ENCODE measurements at places on chromosomes 16 and 17. TPM values are rescaled to one million over a fixed set of nuclear protein-coding genes. Genes with fewer than 3 reads are reported as not detected.

DNA sequence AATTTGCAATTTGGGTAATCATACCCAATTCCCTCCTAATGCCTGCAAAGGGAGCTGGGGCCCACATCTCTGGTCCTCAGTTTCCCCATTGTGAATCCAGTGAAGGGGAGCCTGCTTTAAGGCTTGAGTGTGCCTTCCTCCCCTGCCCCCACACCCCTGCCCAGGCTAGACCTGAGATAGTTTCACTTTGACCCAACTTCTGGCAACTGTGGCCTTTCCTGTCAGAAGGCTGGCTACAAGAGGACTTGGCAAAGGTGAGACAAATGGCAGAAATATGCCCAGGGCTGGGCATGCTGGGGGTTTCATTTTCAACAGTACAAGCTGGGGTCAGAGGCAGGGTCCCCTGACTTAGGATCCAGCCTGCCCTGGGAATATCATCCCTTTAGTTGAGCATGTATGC lies 10.0 kb downstream of the SOCS1 start:
- DNase-seq = no peak

The KRTAP2-1 gene
- total RNA-seq = not detected

The PERCC1 gene
- not detected for total RNA-seq

DNA sequence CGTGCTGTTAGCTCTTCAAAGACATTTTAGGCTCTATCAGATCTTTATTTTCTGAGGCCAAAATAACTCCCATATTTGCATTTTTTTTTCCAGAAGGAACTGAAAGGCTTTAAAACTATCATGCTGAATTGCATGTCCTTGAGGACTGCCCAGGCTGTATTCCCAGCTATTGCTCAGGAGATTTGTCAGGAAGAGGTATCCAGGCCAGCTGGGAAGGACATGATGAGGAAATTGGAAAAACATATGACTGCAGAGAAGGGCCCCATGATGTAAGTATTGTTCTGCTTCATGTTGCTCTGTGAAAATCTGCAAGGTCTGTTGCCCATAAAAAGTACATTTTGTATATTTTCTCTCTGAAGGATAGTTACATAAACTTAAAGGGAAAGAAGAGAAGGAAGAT lies 5.7 kb downstream of the CDC6 start:
- no peak for DNase-seq

DNA sequence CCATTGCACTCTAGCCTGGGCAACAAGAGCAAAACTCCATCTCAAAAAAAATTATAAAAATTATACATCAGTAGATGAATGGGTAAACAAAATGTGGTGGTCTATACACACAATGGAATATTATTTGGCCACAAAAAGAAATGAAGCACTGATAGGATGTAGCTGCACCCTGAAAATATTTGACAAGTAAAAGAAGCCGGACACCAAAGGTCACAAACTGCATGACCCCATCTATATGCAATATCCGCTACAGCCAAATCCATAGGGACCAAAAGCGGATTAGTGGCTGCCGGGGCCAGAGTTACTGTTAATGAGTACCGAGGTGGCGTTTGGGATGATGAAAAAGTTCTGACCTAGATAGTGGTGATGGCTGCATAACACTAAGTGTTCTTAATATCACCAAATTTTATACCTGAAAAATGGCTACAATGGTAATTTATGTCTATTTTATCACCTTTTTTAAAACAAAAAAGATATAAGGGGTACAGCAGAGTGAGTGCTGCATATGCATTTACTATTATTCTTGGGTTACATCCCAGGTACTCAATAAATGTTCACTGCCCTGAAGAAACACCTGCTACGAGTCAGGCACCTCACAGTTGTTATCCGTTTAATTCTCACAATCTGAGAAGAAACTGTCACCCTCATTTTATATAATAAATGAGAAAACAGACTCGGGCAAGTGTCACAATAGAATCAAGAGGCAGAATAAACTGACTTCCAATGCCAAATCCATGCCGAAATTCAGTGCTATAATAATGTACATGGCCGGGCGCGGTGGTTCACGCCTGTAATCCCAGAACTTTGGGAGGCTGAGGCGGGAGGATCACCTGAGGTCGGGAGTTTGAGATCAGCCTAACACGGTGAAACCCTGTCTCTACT lies 807 bp upstream of the HBQ1 start:
- no peak for DNase-seq

- DNase-seq = no peak
These were observed 720 bp upstream of the BCKDK start for GRCh38 chr16:31107465-31107867.

Data from NCI-H460 (cell line).